AML-193 (cell line): ENCODE measurements at places on chromosomes 11 and 22.

DNA sequence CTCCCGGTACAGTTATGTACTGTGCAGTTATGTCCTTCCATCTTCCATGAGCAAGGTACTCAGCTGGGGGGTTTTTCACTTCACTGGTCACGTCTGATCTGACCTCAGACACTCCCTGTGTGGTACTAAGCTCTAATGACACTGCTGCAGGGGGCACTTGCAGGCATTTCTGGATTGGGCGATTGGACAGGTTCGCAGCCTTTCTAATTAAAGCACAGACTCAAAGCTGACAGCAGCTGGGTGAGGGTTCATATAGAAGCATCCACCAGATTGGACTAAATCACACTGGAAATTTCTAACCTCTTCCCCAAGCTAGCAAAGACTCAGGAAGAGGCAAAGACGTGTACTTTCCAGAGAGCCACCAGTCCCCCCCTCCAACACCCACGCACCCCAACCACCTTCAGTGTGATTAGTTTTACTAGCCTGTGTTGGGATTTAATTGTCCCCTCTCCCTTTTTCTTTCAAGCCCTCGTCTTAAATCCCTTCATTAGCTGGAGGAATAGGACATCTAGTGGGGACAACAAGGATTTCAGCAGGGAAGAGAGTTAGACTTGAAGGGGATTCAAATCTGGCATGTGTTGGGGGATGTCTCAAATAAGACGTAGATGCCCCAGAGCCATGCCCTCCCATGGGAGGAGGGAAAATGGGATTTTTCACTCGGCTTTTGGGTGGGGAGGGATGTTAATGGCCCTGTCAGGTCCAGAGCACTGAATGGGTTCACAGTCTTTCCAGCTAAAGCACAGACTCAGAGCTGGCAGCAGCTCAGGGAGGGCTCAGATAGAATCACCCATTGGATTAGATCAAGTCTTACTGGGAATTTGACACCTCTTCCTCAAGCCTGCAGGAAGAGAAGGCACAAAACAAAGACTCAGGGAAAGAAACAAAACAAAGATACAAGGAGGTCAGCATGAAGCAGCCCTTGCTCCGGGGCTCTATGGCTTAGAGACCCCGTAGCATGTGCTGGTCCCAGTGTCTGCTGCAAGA lies 10.9 kb downstream of the INS start:
- no peak for DNase-seq

DNA sequence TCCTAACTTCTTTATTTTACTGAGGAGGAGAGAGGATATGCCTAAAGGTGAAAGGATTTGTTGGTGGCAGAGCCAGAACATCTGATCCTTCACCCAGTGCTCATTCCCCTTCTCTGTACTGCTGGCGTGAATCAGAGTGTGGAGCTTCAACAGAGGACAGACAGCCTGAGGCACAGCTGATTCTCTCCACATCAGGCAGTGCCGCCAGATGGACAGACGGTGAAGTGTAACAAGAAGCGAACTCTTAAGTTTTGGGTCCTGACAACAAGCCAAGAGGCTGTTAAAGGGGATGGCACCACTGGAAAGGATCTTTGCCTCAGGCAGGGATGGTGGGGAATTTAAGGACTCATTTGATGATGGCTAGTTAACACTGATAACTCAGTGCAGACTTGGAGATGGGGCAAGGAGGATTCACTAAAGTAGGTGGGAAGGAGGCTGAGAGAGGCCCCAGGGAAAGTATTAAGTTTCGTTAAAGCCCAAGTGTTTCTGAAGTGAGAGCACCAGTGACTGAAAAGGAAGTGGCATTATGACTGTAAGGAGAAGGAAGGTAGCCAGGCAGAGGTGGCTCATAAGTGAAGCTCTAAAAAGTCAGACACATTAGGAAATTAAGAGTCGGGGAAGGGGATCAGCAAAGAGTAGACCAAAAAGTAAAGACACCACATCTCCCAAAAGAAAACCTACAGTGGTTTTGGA lies 81.3 kb downstream of the CLPB start:
- no peak for DNase-seq

DNA sequence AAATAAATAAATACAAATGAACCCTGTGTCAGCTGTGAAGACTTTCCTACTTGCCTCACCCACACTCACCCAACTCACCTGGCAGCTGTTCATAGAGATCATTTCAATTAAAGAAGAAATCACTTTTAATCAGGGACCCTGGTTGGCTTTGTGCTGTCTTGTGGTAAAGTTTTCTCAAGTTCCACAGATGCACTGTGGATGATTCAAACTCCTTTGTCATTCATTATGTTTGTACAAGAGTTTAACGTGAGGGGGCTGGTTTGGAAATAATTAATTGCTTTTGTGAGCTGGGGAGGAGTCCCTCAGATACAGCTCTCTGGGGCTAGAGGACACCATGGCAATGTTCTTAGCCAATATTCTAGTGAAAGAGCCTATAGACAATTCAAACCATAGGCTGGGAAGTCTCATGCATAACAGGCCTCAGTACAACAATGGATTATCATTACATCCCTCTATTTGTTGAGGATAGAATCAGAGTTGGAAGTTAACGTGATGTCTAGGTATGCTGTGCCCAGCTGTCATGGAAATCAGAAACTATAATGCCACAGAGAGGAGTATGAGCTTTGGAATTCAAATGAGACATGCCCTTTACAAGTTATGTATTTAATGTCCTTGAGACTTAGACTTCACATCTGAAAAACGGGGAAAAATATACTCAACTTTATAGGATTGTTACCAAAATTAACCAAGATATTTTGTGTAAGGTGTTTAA lies 698.5 kb downstream of the KCNA4 start:
- no peak for DNase-seq

- DNase-seq: no peak
These were observed 50.2 kb downstream of the AP2A2 start for GRCh38 chr11:975827-976226.

DNA sequence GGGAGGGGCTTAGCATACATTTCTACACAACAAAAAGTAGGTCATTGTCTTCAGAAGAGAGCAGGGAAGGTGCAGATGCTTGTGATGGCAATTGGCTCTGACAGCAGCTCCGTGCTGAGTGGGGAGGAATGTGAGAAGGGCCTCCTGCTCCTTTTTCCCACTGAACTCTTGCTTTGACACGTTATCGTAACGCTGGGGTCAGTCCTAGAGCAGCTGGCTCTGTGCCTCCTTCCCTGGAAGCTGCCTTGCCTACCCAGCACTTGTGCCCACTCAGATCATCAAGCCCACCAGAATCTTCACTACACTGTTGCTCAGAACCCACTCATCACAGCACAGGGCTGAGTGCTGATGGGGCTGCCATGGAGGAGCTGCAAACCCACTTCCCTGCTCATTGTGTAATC lies 14.9 kb upstream of the NAV2 start:
- no peak for DNase-seq

GRCh38 chr11:108002476-108002875 lies 6.2 kb upstream of the CUL5 start:
- no peak for DNase-seq

GRCh38 chr11:8097926-8098325 lies 16.9 kb downstream of the TUB start:
- no peak for DNase-seq

DNA sequence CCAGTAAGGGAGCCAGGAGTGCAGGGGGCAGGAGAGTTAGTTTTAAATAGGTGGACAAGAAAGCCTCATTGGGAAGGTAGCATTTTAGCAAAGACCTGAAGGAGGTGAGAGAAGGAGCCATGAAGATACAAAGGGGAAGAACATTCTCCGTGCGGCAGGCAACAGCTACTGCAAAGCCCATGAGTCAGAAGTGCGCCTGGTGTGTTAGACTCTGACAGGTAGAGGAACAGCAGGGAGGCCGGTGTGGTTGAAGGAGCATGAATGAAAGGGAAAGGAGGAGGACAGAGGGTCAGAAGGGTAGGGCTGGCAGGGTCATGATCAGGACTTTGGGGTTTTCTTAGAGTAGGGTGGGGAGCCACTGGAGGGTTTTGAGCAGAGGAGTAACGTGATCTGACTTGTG lies 34.5 kb upstream of the PAMR1 start:
- no peak for DNase-seq

DNA sequence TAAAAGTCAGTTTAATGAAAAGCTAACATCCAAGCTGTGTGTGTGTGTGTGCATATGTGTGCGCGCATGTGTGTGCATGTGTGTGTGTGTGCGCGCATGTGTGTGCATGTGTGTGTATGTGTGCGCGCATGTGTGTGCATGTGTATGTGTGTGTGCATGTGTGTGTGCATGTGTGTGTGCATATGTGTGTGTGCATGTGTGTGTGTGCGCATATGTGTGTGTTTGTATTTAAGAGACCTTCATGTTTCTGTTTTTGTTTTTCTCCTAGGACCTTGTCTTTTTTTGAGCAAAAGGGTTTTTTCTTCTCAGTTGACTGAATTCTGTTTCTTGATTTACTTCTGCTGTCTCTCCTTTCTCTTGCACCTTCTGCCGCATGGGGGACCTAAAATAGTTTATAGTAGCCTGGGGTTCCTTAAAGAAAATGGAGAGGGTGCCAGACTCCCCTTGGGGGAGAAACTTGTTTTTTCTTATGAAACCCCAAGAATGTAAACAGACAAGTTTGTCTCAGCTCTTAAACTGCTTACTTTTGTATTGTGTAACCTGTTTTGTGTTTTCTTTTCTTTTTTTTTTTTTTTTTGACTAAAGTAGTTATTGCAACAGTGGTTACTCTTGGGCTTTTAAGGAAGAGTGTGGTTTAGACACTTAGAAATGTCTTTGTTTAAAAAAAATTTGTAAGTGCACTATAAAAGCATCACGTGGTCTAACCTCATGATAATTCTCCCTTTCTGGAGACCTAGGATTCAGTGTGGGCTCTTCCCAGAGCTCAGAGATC lies 53.0 kb downstream of the OSBPL5 start:
- DNase-seq: peak; percentile 74

DNA sequence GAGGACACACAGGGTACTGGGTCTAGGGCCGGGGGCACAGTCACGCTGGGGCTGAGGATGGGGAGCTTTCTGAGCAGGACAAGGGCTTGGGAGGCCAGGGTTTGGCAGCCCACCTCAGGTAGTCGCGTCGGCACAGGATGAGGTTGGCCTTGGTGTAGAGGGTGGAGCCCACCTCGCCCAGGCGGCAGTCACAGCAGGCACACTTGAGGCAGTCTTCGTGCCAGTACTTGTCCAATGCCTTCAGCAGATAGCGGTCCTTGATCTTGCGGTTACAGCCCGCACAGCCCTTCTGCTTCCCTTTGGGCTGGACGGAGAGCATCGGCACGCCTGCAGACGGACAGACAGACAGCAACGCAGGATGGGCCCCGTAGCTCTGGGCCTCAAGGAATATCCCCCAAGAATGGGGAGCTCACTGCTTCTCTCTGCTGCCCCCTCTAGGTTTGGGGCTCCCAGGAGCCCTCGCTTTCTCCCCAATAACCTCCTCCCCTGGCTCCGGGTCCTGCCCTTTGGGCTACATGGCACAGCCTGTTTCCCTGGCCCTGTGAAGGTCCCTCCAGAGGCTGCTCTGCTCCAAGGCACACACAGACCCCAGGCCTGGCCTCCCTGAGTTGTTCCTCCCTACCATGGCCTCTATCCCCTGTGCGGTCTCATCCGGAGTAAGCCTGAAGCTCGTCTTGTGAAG lies 33.4 kb downstream of the LMO1 start:
- no peak for DNase-seq

DNA sequence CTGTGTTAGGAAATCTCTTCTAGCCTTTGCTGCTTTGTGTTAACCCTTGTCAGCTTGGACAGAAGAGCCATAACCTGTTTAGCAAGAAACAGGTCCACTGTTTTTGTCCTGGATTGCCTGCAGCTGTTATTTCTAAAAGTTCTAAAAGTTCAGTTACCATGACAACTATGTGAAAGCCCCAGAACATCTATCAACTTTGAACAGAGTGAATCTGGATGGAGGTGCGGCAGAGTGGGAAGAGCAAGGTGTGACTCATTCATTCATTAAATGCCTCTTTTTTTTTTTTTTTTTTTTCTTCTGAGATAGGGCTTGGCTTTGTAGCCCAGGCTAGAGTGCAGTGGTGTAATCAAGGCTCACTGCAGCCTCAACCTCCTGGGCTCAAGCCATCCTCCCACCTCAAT lies 50.5 kb downstream of the RBX1 start:
- no peak for DNase-seq

DNA sequence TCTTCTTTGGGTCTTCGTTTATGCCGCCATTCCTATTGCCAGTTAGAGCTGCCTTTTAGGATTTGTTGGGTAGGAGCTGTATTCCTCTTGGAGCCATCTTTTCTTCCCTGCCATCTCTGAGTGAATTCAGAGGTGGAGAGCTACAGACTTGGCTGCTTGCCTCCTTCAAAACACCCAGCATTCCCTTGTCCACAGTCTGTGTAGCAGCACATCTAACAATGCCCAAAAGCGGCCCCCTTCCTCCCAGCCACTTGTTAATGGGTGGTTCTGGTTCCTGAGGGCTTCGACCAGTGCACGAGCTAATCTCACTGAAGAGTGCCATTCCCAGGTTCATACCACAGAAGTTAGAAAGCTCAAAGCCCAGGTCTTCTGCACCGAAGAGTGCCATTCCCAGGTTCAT lies 37.7 kb downstream of the MARK2 start:
- no peak for DNase-seq

- no peak for DNase-seq
These were observed 22.3 kb downstream of the CBX7 start for GRCh38 chr22:39130152-39130704.

DNA sequence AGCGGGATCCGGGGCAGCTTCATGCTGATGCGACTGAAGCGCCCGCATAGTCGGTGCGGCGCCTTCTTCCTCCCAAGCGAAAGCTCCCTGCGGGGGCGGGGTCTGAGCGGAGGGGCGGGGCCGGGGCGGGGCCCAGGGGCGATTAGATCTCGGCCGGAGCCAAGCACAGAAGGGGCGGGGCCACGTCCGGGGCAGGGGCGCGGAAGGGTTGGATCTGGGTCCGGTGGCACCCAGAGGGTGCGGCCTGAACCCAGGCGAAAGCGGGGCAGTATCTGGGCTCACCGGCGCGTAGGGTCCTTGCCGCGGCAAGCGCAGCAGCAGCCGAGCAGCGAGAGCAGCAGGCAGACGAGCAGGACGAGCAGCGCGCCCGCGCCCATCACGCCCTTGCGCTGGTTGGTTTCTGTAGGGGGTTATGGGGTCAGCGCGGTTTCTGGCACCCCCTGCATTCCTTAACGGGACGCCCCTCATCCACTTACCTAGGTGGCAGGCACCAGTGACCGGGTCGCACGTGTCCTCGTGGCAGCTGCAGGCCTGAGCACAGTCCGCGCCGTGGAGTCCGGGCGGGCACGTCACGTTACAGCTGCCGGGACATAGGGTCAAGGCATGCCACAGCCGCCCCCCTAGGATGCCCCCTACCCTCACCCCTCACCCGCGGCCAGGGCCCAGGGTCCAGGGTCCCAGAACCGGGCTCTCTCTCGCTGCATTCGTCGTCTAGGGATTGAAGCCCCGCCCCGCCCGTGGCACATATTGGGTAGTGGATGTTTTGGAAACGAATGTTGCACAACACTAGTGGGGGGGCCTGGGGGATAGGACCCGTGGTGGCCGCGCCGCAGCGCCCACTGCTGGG lies 8.1 kb downstream of the SCARF2 start:
- peak; percentile 18 for DNase-seq

DNA sequence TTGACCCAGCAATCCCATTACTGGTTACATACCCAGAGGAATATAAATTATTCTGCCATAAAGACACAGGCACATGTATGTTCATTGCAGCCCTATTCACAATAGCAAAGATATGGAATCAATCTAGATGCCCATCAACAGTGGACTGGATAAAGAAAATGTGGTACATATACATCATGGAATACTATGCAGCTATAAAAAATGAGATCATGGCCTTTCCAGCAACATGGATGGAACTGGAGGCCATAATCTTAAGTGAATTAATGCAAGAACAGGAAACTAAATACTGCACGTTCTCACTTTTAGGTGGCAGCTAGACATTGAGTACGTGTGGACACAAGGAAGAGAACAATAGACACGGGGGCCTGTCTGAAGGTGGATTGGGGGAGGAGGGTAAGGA lies 15.1 kb upstream of the WNT11 start:
- DNase-seq: no peak

GRCh38 chr22:17158568-17159503 lies at the start of gene HDHD5:
Gene HDHD5, minus strand, starts transcription at chr22:17159277. Its CDS starts 26 bp downstream, at chr22:17159251.
- peak; percentile 64 for DNase-seq
